ENCODE measurements at places on chromosomes 1 and 21.

DNA sequence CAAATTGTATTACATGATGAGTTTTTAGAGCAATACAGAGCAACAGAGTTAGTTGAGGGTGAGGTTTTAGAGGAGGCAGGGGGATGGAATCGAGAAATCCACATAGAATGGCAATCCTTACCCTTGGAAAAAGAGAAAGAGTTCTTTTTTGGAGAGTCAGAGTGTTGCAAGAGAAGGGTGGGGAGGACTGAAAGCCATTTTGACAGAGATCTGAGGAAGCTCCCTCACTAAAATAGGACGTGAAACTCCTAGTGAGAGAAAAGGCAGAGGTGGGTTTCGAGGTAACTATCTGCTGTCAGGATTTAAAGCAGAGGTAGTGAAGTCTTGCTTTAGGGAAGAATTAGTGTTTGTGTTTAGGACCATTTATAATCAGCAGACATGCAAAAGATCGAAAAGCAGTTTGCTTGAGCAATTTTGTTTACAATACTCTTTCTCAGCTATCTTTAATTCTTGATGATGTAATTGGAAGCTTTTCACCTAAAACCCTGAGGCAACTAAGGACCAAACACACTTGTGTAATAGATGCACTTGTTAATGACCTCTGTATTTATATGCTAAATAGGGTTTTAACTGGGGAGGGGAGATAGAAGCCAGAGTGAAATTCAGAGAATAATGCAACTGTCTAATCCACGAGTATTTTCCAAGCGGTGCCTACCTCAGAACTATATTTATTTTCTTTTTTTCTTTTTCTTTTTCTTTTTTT, 20.0 kb downstream of the ADAMTS5 start:
- no peak for DNase-seq

GRCh38 chr1:54459726-54460191, 53.6 kb upstream of the SSBP3 start:
- no peak for DNase-seq

GRCh38 chr1:19344831-19345230, 32.7 kb downstream of the SLC66A1 start:
- DNase-seq: no peak

DNA sequence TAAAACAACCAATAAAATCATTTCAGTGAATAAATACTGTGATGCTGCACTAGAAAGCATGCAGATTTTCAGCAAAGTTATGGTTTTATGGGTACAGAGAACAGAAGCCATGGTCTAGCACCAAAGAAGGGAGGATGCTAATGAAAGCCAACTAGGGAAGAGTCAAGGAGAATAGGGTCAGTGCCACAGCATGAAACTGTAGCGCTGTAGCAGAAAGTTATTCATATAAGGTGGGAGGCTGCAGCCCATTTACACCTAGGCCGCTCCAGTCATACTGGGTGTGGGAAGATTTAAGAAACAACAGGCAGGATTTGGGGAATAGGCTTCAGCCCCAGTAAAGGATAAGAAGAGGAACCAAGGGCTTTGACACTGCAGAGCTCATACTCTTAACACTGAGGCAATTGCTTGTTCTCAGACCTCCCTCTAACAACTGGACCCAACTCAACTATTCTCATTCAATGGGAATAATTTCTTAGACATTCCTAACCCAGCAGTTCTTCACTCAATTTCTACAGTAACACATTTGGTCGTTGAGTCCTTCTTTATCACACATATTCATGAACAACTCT, 4.4 kb downstream of the IFI16 start:
- DNase-seq: no peak

DNA sequence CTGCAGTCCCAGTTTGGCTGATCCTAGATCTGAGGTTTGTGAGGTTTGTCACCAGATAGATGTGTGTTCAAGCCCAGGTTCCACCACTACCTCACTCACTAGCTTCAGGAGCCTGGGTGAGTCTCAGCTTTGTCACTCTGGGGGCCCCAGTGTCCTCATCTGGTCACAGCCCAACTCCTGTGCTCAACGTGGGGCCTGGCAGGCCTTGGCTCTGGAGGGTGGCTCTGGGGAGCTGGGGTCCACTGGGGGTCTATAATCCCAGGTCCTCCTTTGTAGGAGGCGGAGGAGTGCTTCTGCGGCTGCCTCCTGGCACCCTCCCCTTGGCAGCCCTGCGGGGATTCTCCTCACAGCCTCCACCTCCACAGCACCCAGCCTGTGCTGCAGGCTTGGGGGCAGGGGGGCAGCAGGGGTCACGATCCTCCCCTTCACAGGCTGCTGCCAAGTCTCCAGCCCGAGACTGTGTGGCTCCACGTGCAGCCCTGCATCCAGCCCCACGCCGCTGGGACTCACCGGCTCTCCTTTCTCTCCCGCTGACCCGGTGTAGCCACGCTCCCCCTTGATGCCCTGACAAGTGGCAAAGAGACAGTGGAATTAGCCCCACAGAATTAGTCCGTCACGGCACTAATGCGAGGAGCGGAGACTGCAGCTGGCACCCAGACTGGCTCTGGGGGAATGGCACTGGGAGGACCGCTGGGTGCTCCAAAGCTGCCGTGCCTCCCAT, 22.5 kb upstream of the PEF1 start:
- no peak for DNase-seq

GRCh38 chr1:232873412-232873811, 68.2 kb downstream of the MAP10 start:
- no peak for DNase-seq

- DNase-seq: no peak
Observed at GRCh38 chr1:162384116-162384515, 2.6 kb downstream of the C1orf226 start.

DNA sequence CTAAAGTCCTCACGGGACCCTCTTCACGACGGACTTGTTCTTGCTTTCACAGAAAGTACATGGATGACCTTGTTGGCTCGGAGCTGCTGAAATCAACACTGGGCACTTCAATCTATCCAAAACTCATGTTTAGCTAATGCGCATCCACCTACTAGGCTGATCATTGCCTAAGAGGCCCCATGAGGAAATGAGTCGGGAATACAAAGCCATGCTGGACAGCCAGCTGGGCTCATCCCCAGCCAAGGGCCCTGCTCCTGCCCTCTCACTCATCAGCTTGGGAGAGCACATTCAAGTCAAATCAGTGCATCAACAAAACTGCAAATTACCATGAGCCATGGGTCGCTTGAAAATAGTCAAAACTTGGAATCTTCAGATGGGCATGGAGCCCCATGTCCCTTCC, 14.8 kb upstream of the HEYL start:
- DNase-seq: peak; percentile 19

DNA sequence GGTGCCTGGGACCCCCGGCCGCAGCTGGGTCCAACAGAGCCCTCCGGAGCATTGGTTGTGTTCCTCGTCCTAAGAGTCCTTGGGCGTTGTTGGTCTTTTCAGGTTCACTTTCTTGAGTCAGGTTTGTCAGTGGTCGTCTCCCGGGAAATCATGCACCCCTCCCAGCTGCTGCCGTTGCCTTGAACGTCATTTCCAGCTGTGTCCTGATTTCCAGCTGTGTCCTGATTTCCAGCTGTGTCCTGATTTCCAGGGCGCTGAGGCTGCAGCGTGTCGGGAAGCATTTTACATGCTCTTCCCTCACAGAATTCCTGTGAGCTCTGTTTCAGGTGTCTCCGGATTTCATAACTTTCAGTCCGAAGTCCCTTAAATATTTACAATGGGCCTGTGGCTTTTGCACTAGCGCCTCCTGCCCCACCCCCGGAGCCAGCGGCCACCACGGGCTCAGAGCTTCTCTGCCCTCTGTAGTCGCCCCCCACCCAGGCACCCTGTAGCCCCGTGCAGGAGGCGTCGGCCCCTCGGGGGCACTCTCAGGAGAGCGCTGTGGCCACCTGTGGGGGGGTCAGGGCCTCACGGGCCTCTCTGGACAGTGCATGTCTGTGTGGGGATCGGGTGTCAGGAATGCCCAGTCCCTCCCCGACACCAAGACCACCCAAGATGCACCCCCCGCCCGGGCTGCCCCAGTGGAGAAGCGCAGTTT, 66.7 kb downstream of the COL18A1 start:
- no peak for DNase-seq

- no peak for DNase-seq
Observed at GRCh38 chr1:226952118-226952441, 12.0 kb downstream of the COQ8A start.

- DNase-seq: peak; percentile 93
Observed at GRCh38 chr1:222754366-222755139, 17.6 kb downstream of the FAM177B start.

- no peak for DNase-seq
Observed at GRCh38 chr21:46286648-46287002, 483 bp downstream of the YBEY start.

GRCh38 chr1:21926814-21927532, 10.1 kb downstream of the HSPG2 start:
- DNase-seq: peak; percentile 38

DNA sequence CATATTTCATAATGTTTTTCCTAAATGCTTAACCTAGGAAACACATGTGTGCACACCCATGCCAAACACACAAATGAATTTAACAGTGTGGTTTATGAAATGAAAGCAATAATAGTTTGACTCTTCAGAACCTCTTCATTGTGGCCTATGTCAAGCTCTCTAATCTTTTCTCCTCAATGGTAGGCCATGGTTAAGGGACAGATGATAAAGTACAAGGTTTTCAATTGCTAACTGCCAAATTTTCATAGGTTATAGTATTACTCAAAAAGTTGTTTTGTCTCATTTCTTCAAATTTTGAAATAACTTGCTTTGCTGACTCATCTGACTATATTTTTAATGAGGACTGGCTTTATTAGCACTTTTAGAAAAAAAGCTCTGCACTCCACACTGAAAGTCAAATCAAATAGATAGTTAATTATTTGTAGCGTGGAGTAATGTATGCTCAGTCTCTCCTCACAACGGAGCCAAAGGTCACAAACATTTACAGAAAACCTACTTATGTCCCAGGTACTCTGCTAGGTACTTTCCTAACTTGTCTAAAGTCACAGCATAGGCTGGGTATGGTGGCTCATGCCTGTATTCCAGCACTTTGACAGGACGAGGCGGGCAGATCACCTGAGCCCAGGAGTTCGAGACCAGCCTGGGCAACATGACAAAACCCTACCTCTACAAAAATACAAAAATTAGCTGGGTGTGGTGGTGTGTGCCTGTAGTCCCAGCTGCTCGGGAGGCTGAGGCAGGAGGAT, 3.0 kb upstream of the ADCY10 start:
- no peak for DNase-seq

All from ELR (cell line).